ENCODE measurements at places on chromosomes 2 and 18. TPM values are rescaled to one million over a fixed set of nuclear protein-coding genes. Genes with fewer than 3 reads are reported as not detected.

The PAIP2B gene
- 6.1 TPM for total RNA-seq

The ARPC2 gene
- total RNA-seq, result 228 TPM

The FOXD4L1 gene
- 0.43 TPM for total RNA-seq

The TSPYL6 gene
- not detected for total RNA-seq

The IL36A gene
- total RNA-seq, result not detected

The ACVR2A gene
- total RNA-seq, result 10.3 TPM

The SYT4 gene
- not detected for total RNA-seq

The GDF7 gene
- total RNA-seq, result 0.04 TPM

The KATNAL2 gene
- 9.4 TPM for total RNA-seq

The NOL4 gene
- total RNA-seq, result not detected

The DYSF gene
- 10.6 TPM for total RNA-seq

The RNF144A gene
- 0.94 TPM for total RNA-seq

The LRRC30 gene
- total RNA-seq, result not detected

The ALPP gene
- total RNA-seq, result 47.5 TPM

The HOXD9 gene
- total RNA-seq, result not detected

The MYO5B gene
- total RNA-seq, result 25.4 TPM

The ANKRD29 gene
- total RNA-seq, result 4.3 TPM

The SLC14A1 gene
- total RNA-seq, result not detected

The TCF7L1 gene
- total RNA-seq, result 2.3 TPM

The OSR1 gene
- 6.9 TPM for total RNA-seq

The CYP27C1 gene
- total RNA-seq, result 0.94 TPM

The ASNSD1 gene
- total RNA-seq, result 14.8 TPM

The OTOF gene
- total RNA-seq, result not detected

The ANO7 gene
- total RNA-seq, result 6.5 TPM

The LBX2 gene
- 0.76 TPM for total RNA-seq

The CENPO gene
- 21.3 TPM for total RNA-seq

The C2orf78 gene
- not detected for total RNA-seq

The SH3YL1 gene
- total RNA-seq, result 84.7 TPM

The SERPINB4 gene
- not detected for total RNA-seq

The DLX1 gene
- not detected for total RNA-seq

The TGFBRAP1 gene
- total RNA-seq, result 11.4 TPM

The UNC80 gene
- not detected for total RNA-seq

The ITGB6 gene
- total RNA-seq, result 24.3 TPM

The GKN1 gene
- total RNA-seq, result not detected

The SNED1 gene
- 9.6 TPM for total RNA-seq

The DOK1 gene
- 15.0 TPM for total RNA-seq

The TEKT4 gene
- 0.15 TPM for total RNA-seq

The DLGAP1 gene
- not detected for total RNA-seq

The RAD51AP2 gene
- total RNA-seq, result not detected

The C2orf80 gene
- not detected for total RNA-seq

The IL1R2 gene
- 3.8 TPM for total RNA-seq

The STAT1 gene
- total RNA-seq, result 28.0 TPM

The MARCHF4 gene
- total RNA-seq, result 7.7 TPM

The AAMP gene
- total RNA-seq, result 165 TPM

The TGFA gene
- total RNA-seq, result 36.4 TPM

The PCARE gene
- not detected for total RNA-seq

The FAM237A gene
- total RNA-seq, result not detected

The KLHL30 gene
- total RNA-seq, result 0.80 TPM

The CCDC74A gene
- 3.4 TPM for total RNA-seq

The HJURP gene
- 109 TPM for total RNA-seq

The PPIL3 gene
- total RNA-seq, result 41.0 TPM

The TNFRSF11A gene
- 6.3 TPM for total RNA-seq

The SLC16A14 gene
- 0.57 TPM for total RNA-seq

The PLGLB1 gene
- total RNA-seq, result 2.7 TPM

The ST8SIA5 gene
- not detected for total RNA-seq

The LAMA1 gene
- not detected for total RNA-seq
